ENCODE measurements at places on chromosomes 6 and 20. TPM values are rescaled to one million over a fixed set of nuclear protein-coding genes. Genes with fewer than 3 reads are reported as not detected.

TREM2 gene
- total RNA-seq: not detected

RGS19 gene
- total RNA-seq: 15.9 TPM

HMGN3 gene
- total RNA-seq: 151 TPM

ESR1 gene
- 1.3 TPM for total RNA-seq

HEY2 gene
- 10.6 TPM for total RNA-seq

C6orf89 gene
- 15.0 TPM for total RNA-seq

TRAPPC3L gene
- not detected for total RNA-seq

DEFB124 gene
- not detected for total RNA-seq

PXDC1 gene
- total RNA-seq: 4.4 TPM

NOTCH4 gene
- 2.4 TPM for total RNA-seq

DNA sequence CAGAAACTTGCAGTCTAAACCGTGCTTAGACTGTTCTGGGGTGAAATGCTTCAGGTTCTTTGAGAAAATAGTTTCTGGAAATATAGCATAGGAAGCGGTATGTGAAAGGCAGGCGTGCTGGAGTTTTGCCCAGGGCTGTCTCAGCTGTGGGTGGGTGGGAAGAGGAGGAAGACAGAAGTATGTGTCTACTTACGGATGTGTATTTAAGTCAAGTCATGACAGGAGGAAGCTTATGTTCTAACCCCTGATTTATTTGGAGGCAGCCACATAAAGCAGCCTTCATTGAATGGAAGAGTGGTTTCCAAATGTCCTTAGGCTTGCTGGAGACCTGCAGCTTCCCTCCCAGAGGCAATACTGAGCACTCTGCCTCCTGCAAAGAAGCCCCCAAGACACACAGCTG is 345.8 kb upstream of the PRND start:
- H3K36me3 ChIP-seq: no peaks in the 10 kb centered on the region
- H3K27ac ChIP-seq: no peak overlapping the region
- 0 out of 2 replicates have a peak, but pooled peaks cover 3% of the 10 kb centered on the region for H3K4me1 ChIP-seq
- no peak overlapping the region for H3K4me3 ChIP-seq
- DNase-seq: no peak

GRCh38 chr20:20317621-20318364 is 50.1 kb upstream of the INSM1 start:
- no peak for DNase-seq
- no peaks in the 10 kb centered on the region for H3K4me1 ChIP-seq
- no peaks in the 10 kb centered on the region for H3K27me3 ChIP-seq
- H3K4me3 ChIP-seq: no peak overlapping the region
- H3K36me3 ChIP-seq: no peaks in the 10 kb centered on the region

DNA sequence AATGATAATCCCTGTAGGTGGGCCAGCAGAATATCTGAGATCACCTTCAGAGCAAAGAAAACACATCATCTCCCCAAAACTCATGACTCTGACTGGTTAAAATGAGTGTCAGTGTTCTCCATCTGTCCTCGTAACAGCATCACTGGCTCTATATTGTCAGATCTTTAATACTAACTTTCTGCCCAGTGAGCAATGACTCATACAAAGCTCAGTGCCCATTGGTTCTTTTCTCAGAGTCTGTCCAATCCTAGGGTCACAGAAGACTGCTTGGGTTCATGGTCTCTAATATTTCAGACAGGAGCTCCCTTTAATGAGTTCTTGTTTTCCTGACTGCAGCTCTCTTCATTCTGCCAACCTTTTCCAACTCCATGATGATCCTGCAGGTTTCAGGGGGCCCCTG is 36.4 kb downstream of the HLA-DPB1 start:
- H3K36me3 ChIP-seq: no peaks in the 10 kb centered on the region
- H3K4me3 ChIP-seq: no peak overlapping the region
- H3K4me1 ChIP-seq: peaks cover 26% of the 10 kb centered on the region

GRCh38 chr6:44052419-44053023 is 74.7 kb downstream of the MRPL14 start:
- H3K4me1 ChIP-seq: peaks cover 25% of the 10 kb centered on the region
- H3K27me3 ChIP-seq: no peaks in the 10 kb centered on the region
- H3K4me3 ChIP-seq: no peak overlapping the region

DNA sequence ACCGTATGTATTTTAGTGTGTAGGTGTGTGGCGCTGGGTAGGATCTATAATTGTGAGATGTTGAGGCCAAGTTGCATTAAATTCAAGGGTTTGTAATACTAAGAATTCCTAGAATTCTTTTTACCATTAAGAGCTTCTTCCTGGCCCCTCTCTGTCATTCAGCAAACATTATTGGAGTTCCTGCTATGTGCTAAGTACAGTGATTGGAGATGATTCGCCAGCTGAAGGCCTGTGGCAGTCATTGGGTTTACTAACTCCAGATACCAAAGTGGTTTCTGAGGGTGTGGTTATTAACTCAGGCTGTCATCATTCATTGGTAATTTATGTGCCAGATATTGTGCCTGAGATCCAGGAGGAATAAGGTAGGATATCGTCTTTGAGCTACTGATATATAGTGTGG is 167.1 kb downstream of the LAMA2 start:
- DNase-seq: no peak
- no peaks in the 10 kb centered on the region for H3K4me1 ChIP-seq
- peak overlapping the region; percentile 1 for H3K27ac ChIP-seq
- no peaks in the 10 kb centered on the region for H3K27me3 ChIP-seq
- H3K36me3 ChIP-seq: no peaks in the 10 kb centered on the region
- no peak overlapping the region for H3K4me3 ChIP-seq

GRCh38 chr6:164792666-164793065 is 516.7 kb downstream of the C6orf118 start:
- H3K4me3 ChIP-seq: no peak overlapping the region
- H3K4me1 ChIP-seq: no peaks in the 10 kb centered on the region
- DNase-seq: no peak
- no peaks in the 10 kb centered on the region for H3K27me3 ChIP-seq
- peaks cover 6% of the 10 kb centered on the region for H3K36me3 ChIP-seq
- no peak overlapping the region for H3K27ac ChIP-seq

GRCh38 chr6:100464903-100465700 is at the start of gene SIM1:
Gene SIM1, minus strand, starts transcription at chr6:100464921. Its CDS starts 1,453 bp downstream, at chr6:100463468.
- H3K4me3 ChIP-seq: peak within 1 kb of the TSS; percentile 71
- no peaks in the 10 kb centered on the region for H3K27me3 ChIP-seq
- peaks cover 68% of the 10 kb centered on the region for H3K4me1 ChIP-seq
- H3K36me3 ChIP-seq: no peaks in the 10 kb centered on the region
- DNase-seq: peak; percentile 93

DNA sequence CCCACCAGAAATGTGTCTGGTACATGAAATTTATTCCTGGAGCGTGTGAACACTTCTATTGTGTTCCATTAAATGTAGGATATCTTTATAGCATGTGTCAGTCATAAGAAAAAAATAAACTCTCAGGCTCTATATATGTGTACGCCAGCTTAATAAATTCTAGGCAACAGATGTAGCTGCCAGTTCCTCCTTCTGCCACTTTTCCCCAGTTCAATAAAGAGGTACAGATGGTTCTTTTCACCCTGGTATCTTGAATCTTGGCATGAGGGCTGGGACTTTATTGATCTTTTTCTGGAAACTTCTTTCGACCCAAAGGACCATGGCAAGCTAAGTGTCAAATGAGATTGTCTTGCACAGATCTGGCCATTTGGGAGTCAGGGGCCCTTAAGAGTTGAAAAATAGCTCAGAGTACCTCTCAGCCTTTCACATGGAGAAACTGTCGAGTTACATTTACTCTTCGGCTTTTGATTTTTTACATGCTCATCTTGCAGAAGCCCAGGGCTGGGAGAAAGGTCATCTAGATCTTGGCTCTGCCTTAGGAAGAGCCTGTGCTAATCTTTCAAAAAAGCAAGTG is 240.9 kb downstream of the DOK5 start:
- no peak overlapping the region for H3K4me3 ChIP-seq
- peaks cover 10% of the 10 kb centered on the region for H3K27me3 ChIP-seq
- no peaks in the 10 kb centered on the region for H3K4me1 ChIP-seq
- no peak overlapping the region for H3K27ac ChIP-seq

- peaks cover 8% of the 10 kb centered on the region for H3K27me3 ChIP-seq
- H3K36me3 ChIP-seq: no peaks in the 10 kb centered on the region
- H3K4me1 ChIP-seq: peaks cover 9% of the 10 kb centered on the region
- no peak within 1 kb of the TSS for H3K27ac ChIP-seq
- peak; percentile 84 for DNase-seq
Measured at GRCh38 chr6:146598772-146599405, at the start of gene ADGB. Gene ADGB, plus strand, starts transcription at chr6:146598972. Its CDS starts 69 bp downstream, at chr6:146599041.

DNA sequence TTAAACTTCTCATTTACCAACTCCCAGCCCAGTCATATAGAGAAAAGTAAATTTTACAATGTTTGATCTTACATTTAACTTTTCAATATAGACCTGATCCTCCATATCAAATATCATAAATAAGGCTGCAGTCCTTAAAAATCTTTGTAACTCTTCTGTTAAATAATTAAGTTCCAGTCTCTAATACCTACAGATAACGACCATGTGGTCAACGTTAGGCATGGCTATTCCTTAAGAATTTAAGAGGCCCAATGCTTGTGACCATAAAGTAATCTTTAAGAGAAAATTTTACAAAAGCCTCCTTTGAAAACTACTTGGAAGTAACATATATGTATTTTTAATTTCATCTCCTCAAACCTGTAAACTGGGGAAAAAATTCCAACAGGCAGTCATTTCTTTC is 1.6 kb downstream of the FBXO5 start:
- peak overlapping the region; percentile 24 for H3K27ac ChIP-seq
- DNase-seq: no peak

DNA sequence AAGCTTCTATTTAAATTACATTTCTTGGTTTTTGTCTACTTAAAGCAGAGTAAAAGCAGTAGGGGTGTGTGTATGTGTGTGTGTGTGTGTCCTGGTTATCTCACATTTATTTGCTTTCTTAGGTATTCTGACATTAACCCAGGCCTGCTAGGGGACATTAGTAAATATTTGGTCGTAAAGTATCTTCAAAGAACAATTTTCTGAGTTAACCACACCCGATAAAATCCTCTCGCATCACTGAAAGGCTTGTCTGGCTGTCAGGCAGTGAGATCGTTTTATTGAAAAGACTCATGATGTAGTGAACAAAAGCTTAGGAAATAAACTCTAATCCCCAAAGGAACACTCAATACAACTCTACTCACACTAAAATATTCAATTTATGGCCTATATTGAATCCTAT is 77.9 kb downstream of the ZNF217 start:
- no peak overlapping the region for H3K27ac ChIP-seq
- H3K27me3 ChIP-seq: no peaks in the 10 kb centered on the region
- no peak for DNase-seq
- no peak overlapping the region for H3K4me3 ChIP-seq
- H3K36me3 ChIP-seq: no peaks in the 10 kb centered on the region
- no peaks in the 10 kb centered on the region for H3K4me1 ChIP-seq

GRCh38 chr20:10438217-10438616 is 3.1 kb downstream of the SLX4IP start:
- no peak overlapping the region for H3K27ac ChIP-seq
- H3K4me1 ChIP-seq: peaks cover 5% of the 10 kb centered on the region

GRCh38 chr6:84867521-84867920 is 103.1 kb upstream of the TBX18 start:
- no peaks in the 10 kb centered on the region for H3K36me3 ChIP-seq
- H3K4me1 ChIP-seq: no peaks in the 10 kb centered on the region
- no peak overlapping the region for H3K4me3 ChIP-seq
- no peaks in the 10 kb centered on the region for H3K27me3 ChIP-seq
- DNase-seq: no peak

- H3K27ac ChIP-seq: no peak overlapping the region
- no peaks in the 10 kb centered on the region for H3K36me3 ChIP-seq
- H3K4me3 ChIP-seq: no peak overlapping the region
- H3K27me3 ChIP-seq: no peaks in the 10 kb centered on the region
Measured at GRCh38 chr6:158962371-158962770, 37.6 kb downstream of the RSPH3 start.

- DNase-seq: no peak
- H3K4me1 ChIP-seq: no peaks in the 10 kb centered on the region
- H3K36me3 ChIP-seq: no peaks in the 10 kb centered on the region
- H3K27me3 ChIP-seq: peaks cover 9% of the 10 kb centered on the region
- H3K27ac ChIP-seq: no peak overlapping the region
Measured at GRCh38 chr20:33894798-33895197, 83.7 kb downstream of the CHMP4B start.

DNA sequence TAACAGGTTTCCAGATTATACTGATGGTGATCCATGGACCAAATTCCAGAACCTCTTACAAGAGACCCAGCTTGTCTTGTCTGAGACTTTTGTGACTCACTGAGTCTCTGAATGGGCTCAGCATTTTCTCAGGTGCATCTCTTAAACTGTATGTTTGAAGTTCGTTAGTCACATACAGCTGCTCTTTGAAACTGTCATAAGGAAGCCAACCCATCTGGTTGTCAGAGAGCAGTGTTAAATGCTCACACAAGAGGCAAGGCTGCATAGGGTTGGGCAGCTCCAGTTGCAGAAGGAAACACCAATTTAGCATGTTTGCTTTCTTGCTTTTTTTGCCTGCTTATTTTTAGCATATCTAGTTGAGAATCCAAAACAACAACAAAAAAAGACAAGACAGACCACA is 47.1 kb downstream of the TRIM27 start:
- no peak for DNase-seq
- peaks cover 25% of the 10 kb centered on the region for H3K4me1 ChIP-seq
- H3K4me3 ChIP-seq: no peak overlapping the region
- no peaks in the 10 kb centered on the region for H3K27me3 ChIP-seq

DNA sequence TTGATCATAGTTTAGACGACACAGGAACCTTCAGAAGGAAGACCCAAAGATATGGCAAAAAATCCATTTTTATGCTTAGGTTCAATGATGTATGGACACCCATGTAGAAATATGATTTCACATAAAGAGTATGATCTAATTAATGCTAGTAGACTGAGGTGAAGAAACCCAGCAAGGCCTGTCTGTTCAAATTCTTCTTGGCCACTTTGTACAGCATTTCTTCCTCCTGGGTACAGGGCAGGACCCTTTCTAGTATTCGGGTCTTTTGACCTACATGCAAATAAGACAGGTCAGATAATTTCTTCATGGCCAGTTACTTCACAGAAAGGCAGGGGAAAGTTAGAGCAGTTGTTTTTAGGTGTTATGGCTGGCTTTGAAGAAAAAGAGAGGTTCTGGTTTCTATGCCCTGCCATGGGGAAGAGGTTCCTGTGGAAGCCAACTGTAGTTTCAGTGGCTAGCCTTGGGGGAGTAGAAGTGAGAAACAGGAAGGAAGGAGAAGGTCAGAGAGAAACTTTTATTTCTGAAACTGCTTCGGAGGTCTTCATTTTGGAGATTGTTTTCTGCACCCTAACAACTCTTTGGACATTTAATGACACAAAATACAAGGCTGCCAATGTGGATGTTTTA is 208.3 kb downstream of the PTPRK start:
- no peaks in the 10 kb centered on the region for H3K36me3 ChIP-seq
- no peak for DNase-seq
- peak overlapping the region; percentile 25 for H3K27ac ChIP-seq
- H3K27me3 ChIP-seq: no peaks in the 10 kb centered on the region
- peaks cover 63% of the 10 kb centered on the region for H3K4me1 ChIP-seq
- H3K4me3 ChIP-seq: no peak overlapping the region

- DNase-seq: no peak
- H3K36me3 ChIP-seq: peaks cover 44% of the 10 kb centered on the region
- peak overlapping the region; percentile 91 for H3K4me3 ChIP-seq
- H3K27me3 ChIP-seq: no peaks in the 10 kb centered on the region
Measured at GRCh38 chr6:121436274-121436857, 920 bp downstream of the GJA1 start.

GRCh38 chr6:111714416-111715270 is 109.0 kb upstream of the TRAF3IP2 start:
- peaks cover 28% of the 10 kb centered on the region for H3K4me1 ChIP-seq
- no peak overlapping the region for H3K4me3 ChIP-seq
- no peaks in the 10 kb centered on the region for H3K27me3 ChIP-seq
- no peak for DNase-seq
- H3K36me3 ChIP-seq: no peaks in the 10 kb centered on the region
- H3K27ac ChIP-seq: peak overlapping the region; percentile 6
